ENCODE measurements at places on chromosomes 3 and 15. TPM values are rescaled to one million over a fixed set of nuclear protein-coding genes. Genes with fewer than 3 reads are reported as not detected.

- no peak overlapping the region for H3K27ac ChIP-seq
- H3K4me3 ChIP-seq: no peak overlapping the region
- H3K27me3 ChIP-seq: no peaks in the 10 kb centered on the region
- peaks cover 31% of the 10 kb centered on the region for H3K36me3 ChIP-seq
- H3K4me1 ChIP-seq: peaks cover 46% of the 10 kb centered on the region
Measured at GRCh38 chr3:70979983-70980645, 603.4 kb downstream of the FOXP1 start.

DNA sequence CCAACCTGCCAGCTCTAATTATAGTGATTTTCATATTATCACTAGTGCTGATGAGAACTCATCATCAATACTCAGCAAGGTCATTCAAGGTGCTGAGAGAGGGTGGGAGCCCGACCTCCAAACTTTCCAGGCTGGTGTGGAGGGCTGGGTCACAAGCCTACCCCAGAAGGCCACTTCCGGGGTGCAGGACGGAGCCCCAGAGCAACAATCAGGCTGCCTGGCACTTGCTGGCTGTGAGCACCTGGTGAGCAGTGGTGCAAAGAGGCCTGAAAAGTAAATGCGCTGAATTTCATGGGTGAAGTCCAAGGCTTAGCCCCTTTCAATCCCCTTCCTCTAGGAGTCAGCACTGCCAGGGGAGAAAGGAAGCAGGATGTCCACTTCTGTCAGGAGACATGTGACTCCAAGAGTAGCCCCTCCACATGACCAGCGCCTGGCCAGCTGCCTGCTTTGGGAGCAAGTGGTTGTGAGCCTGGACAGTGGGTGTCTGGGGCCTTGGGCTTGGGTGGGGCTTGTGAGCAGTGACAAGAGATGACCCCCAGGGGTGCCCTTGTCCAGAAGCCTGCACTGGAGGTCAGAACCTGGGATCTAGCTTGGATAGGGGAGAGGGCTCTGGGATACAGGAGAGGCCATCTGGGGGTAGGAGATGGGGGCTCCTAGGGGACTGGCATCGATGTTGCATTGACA, 165.0 kb upstream of the TLE3 start:
- H3K27me3 ChIP-seq: no peaks in the 10 kb centered on the region
- H3K27ac ChIP-seq: no peak overlapping the region
- DNase-seq: no peak

The ACSBG1 gene
- 0.03 TPM for polyA plus RNA-seq

The APH1B gene
- 40.5 TPM for polyA plus RNA-seq

The PATL2 gene
- polyA plus RNA-seq: not detected

The SNTN gene
- polyA plus RNA-seq: not detected

The IMPG2 gene
- not detected for polyA plus RNA-seq

Data from GM23248 (cell line).